Smooth muscle cell of the brain vasculature (primary cell): ENCODE measurements at places on chromosomes 13 and 19.

DNA sequence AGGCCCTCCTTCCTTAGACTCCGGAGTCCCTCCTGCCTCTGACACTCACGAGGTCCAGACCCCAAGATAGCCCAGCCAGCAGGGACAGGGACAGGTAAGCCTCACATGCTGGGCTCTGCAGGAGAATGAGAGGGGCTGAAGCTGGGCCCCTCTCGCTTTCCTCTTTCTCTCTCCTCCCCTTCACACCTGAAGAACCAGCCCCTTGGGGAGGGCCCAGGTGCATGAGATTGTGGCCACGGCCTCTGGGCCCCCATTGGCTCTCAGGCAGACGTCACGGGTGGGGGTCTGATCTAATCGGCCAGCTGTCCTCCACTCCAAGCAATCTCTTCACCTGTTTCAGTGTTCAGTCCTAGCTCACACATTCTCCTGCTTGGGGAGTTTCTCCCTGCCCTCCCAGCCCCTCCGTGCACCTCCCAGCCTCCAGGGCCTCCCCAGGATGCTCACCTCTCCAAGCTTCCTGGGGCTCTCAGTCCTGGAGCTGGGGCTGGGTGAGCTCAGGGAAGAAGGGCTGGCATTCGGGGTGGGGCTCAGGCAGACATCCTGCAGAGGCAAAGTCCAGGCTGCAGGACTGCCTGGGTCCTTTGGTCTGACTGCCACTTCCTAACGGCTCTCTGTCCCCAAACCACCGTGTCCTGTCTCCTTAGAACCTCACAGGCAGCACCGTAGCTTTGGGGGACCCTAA is 2.8 kb downstream of the TMEM150B start:
- no peak for DNase-seq

DNA sequence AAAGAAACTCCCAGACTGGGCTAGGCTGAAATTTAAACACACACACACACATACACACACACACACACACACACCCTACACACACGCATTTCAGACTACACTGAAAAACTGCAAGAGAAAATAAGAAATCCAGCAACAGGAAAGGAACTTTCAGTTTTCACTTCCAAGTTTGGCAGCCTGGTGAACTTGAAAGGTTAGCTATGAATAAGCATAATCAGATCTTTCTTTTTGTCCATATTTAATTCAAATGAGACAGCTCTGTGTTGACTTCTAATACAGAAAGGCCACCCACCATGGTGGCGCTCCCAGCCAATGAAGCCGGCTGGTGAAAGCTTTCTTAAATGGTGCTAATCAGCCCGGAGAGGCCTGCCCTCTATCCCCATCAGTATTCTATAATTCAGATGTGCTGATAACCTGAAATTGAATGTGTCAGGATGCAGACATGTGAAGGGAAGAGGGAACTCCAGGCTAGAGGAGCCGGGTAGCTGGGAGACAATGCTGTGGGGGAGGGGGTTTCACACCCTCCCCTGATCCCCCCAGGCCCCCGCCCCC is 108.3 kb upstream of the ZNF536 start:
- DNase-seq, result no peak

DNA sequence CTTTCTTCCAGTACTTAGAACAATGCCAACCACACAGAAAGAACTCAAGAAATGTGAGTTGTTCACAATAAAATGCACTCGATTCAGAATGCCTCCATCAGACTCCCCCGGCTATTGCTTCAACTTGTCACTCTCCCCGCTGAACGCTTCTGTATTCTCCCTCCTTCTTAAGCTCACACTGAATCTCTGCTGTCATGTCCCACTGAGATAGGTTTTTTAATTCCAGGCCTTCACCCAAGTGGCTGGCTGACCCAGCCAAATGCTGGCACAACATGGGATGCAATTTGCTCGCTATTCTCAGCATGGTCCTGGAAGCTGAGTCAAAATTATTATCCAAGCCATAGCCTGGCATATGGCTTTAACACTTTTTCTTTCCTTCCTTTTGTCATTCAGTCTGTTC is 76.8 kb upstream of the SERP2 start:
- no peak for DNase-seq

DNA sequence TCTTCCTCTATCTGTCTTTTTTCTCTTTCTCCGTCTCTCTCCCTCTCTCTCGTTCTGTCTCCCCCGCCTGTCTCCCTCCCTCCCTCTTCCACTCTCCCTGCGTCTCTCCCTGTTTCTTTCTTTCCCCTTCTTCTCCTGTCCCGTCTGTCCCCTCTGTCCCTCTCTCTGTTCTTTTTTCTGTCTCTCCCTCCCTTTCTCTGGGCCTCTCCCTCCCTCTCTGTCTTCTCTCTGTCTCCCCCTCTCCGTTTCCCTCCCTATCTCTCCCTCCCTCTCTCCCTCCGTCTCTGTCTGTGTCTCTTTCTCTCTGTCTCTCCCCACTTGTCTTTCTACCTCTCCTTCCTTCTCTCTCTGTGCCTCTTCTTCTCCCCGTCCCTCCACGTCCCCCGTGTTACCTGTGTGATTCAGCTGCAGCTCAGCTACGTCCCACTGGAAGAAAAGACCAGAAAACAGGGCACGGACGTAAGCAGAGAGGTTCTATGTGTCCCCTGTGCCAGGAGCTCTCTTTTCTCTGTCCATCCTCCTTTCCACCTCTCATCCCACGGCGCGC is 1.2 kb downstream of the CD70 start:
- DNase-seq, result no peak

DNA sequence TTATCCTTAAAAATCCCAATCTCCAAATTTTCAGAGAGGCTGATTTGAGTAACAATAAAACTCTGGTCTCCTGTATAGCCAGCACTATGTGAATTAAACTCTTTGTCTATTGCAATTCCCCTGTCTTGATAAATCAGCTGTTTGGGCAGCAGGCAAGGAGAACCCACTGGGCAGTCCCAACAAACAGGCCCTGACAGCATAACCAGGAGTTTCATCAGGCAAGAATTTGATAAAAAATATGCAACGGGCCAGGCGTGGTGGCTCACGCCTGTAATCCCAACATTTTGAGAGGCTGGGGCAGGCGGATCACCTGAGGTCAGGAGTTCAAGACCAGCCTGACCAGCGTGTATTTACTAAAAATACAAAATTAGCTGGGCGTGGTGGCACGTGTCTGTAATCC is 42.1 kb downstream of the STK24 start:
- no peak for DNase-seq

- no peak for DNase-seq
These were observed 185.3 kb downstream of the LHFPL6 start for GRCh38 chr13:39417643-39418042.

DNA sequence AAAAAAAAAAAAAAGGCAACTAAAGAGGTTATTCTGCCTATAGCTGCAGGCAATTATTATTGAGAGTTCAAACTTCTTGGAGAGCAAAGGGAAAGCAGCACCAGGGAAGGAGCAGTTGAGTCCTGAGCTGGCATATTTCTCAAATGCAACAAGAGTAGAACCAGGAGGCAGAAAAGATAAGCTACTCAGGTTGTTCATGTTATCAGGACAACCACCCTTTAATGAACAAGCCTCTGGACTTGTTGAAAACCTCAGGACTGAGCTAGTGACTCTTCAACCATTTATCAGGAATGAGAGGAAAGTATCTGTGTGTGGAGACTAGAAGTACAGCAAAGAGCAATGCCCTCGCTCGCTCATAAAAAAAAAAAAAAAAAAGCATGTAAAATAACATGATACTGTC is 183.0 kb downstream of the KCTD12 start:
- DNase-seq, result no peak

GRCh38 chr13:48653472-48653939 is at the start of gene CYSLTR2:
Gene CYSLTR2, plus strand, starts transcription at chr13:48653929. Its CDS starts 52,889 bp downstream, at chr13:48706818.
- DNase-seq, result no peak

DNA sequence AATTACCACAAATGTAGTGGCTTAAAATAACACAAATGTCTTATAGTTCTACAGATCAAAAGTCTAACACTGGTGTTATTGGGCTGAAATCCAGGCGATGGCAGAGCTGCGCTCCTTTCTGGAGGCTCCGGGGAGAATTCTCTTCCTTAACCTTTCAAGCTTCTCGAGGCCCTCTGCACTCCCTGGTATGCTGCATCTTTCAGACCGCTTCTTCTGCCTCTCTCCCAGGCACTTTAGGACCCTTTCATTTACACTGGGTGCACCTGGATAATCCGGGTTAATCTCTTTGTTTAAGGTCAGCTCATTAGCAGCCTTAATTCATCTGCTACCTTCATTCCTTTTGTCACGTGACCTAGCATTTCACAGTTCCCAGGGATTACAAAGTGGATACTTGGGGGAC is 211.3 kb upstream of the RFC3 start:
- DNase-seq, result no peak

DNA sequence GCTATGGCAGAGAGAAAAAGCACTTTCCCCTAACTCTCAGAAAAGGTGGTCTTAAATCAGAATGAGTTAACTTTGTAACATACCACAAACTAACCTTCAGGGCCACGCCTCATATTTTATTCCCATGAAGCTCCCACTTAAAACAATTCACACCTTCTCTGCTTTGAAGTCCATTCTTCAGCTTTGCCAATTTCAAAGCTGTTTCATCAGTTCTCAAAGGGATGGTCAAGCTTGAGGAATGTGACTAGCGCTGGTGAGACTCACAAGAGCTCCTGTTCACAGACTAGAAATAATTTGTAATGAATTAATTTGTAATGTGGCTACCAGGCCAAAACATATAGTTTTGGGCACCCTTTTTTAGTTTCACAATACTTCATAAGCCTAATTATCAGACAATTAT is 68.2 kb downstream of the STK24 start:
- no peak for DNase-seq

DNA sequence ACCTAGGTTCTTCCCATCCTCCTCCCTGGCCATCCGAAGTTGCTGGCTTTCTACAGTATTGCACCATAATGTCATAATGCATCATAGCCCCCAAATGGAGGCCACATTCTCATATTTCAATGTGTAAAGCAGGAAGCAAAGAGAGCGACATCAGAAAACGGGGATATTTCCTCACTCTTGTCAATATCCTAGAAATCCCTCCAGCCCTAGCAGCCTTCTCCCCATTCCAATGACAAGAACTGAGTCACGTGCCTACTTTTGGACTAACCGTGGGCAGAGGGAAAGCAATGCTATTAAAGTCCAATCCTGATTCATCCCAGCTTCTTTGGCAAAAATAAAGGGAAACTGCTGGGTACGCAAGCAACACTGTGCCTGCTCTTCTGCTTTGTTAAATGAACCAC is 4.3 kb upstream of the RAP2A start:
- DNase-seq, result no peak

DNA sequence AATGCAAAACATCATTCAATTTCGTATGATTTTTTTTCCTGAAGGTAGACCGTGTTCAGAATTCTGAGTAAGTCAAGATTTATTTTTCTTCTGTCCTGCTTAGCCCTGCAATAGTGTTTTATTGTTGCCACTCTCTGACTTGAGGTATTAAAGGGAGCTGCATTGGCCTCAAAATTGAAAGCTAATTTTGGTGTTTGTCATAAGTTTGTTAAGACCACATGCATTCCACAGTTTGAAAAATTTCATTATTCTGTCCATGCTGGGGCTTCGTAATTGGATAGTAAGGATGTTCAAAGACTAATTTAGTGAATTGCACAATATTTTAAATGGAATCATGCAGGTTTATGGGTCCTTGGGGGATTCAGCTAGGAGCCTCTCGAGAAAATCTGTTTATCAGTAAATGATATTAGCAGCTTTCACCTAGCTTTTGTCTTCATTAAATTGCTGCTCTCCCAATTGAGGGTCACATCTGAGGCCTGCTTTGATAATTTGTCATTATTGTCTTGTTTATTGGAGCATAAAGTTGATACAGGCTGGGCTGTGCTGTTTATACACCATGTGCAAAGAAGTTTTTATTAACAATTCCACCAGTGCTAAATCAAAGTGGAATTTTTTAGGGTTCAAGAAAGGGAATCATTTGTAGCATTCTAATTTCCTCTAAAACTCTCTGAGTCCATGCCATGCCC is 339.8 kb upstream of the OBI1 start:
- no peak for DNase-seq

DNA sequence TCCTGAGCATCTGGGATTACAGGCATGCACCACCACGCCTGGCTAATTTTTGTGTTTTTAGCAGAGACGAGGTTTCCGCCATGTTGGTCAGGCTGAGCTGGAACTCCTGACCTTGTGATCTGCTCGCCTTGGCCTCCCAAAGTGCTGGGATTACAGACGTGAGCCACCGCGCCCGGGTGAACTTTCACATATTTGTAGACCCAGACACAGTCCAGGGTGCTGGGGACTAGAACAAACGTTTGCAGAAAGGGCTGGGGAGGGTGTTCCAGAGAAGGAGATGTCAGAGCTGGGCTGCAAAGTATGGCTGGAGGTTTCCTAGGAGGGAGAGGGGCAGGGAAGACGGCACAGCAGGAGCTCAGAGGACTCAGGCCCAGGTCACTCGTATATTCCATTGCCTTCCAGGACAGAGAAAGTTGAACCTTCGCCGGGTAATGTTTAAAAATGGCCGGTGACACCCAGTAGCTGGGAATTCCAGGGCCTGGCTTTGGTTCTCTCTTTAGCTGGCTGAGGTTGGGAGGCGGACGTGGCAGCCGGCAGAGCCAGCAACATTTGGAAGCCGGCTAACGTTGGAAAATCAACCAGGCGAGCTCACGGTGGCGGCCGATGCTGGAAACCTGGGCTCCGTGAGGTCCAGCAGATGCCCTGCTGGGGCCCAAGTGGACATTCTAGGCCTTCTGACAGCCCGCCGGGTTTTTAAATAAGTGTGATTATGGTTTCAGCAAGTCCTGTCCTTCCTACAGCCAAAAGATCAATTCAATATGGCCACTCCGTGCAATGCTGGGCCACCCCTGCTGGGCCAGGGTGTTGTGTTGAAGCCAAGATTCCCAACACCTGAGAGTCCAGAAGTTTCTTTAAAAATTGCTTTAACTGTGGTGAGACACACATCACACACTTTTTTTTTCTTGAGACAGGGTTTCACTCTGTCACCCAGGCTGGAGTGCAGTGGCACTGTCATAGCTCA is 41.5 kb downstream of the NFIC start:
- DNase-seq, result no peak

DNA sequence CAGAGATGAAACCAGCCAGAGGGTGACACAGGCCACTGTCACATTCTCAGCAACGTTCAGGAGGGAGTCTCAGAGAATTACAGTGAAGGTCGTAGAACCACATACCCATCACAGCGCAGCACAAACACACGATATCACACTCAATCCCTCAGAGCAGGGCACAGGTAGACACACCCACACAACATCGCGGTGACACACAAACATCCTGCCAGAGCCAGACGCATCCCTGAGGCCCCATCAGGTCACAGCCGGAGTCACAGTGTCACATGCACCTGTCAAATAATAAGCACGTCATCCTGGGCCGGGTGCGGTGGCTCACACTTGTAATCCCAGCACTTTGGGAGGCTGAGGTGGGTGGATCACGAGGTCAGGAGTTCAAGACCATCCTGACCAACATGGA is 17.5 kb downstream of the ELAVL3 start:
- no peak for DNase-seq

- DNase-seq, result no peak
These were observed 154.1 kb downstream of the ATP8A2 start for GRCh38 chr13:25525884-25526283.

- DNase-seq, result no peak
These were observed 230.2 kb downstream of the TDRD3 start for GRCh38 chr13:60627071-60627686.

DNA sequence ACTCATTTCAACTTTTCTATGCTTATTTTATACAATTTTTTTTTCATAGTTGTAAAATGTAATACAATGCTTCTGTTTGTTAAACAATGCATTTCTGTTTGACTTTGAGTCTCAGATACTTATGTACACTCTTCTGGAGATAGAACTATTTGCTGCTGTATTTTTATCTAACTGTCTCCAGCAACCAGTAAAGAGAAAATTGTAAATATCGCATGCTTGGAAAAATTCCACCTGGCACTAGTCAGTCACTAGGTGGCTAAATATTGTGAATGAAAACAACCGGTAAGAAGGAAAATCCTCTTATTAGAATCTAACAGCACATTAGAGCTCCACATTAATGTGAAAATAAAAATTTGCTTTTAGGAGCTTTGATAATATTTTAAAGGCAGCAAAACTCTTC is 876.5 kb downstream of the PCDH9 start:
- no peak for DNase-seq
